ENCODE measurements at places on chromosomes 6 and 20.

- DNase-seq, result no peak
- H3K27ac ChIP-seq, result peak overlapping the region; percentile 35
- H3K4me1 ChIP-seq, result peaks cover 30% of the 10 kb centered on the region
- no peaks in the 10 kb centered on the region for H3K27me3 ChIP-seq
These were observed 49.9 kb downstream of the GJA1 start for GRCh38 chr6:121485359-121485811.

DNA sequence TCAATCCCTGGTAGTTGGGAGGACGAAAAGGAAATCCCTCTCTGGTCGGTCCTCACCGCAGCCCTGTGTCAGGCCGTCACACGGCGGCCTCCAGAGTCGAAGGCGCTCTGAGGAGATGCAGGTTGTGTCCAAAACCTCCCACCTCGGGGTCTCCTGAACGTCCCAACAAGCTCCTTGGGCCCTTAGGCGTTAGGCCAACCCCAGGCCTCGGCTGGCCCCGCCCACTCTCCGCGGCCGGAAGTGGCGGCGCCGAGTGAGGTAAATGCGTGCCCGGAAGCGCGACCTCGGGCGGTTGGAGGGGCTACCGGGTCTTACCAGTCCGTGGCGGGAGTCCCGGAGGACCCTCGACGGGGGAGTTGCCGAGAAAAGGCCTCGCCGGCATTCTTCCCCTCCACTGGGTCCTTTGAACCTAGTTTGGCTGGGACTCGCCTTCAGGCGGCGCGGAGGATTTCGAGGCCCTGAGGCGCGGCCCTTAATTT is at the start of gene TDRD6:
Gene TDRD6 (plus strand): TSS at position 267 of the 479 bp plus-strand sequence. CDS start 244 bp downstream, outside the sequence.
- H3K4me1 ChIP-seq, result no peaks in the 10 kb centered on the region
- no peak within 1 kb of the TSS for H3K27ac ChIP-seq
- peak; percentile 35 for DNase-seq

GRCh38 chr6:21586740-21587178 is 6.8 kb upstream of the SOX4 start:
- no peak for DNase-seq
- no peaks in the 10 kb centered on the region for H3K36me3 ChIP-seq
- no peaks in the 10 kb centered on the region for H3K27me3 ChIP-seq
- H3K4me1 ChIP-seq, result no peaks in the 10 kb centered on the region
- H3K4me3 ChIP-seq, result peak overlapping the region; percentile 48

GRCh38 chr6:86707545-86708120 is 229.7 kb upstream of the HTR1E start:
- no peak overlapping the region for H3K4me3 ChIP-seq
- H3K4me1 ChIP-seq, result no peaks in the 10 kb centered on the region
- no peak for DNase-seq
- no peak overlapping the region for H3K27ac ChIP-seq

DNA sequence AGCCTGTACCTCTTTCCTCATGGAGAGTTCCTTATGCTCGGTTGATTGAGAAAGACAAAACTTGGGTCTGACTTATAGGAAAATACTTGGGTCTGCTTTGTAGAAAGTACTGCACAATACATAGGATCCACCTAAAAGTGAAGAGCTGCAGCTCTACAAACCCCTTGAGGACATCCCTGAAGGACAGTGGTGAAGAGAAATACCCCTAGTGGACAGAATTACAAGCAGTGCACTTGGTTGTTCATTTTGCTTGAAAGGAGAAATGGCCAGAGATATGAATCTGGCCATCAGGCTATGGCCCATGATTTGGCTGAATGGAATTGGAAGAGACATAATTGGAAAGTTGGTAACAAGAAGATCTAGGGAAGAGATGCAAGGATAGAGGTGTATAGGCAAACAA is 8.3 kb downstream of the CD24 start:
- no peak overlapping the region for H3K4me3 ChIP-seq
- no peaks in the 10 kb centered on the region for H3K4me1 ChIP-seq
- H3K27ac ChIP-seq, result no peak overlapping the region
- DNase-seq, result no peak
- H3K36me3 ChIP-seq, result peaks cover 14% of the 10 kb centered on the region
- H3K27me3 ChIP-seq, result no peaks in the 10 kb centered on the region

GRCh38 chr6:41922154-41922553 is 855 bp downstream of the BYSL start:
- H3K36me3 ChIP-seq, result peaks cover 43% of the 10 kb centered on the region
- H3K27me3 ChIP-seq, result no peaks in the 10 kb centered on the region
- DNase-seq, result no peak
- peaks cover 19% of the 10 kb centered on the region for H3K4me1 ChIP-seq
- peak overlapping the region; percentile 84 for H3K27ac ChIP-seq

- H3K36me3 ChIP-seq, result no peaks in the 10 kb centered on the region
- DNase-seq, result peak; percentile 97
- H3K27ac ChIP-seq, result no peak overlapping the region
- H3K4me3 ChIP-seq, result no peak overlapping the region
- no peaks in the 10 kb centered on the region for H3K4me1 ChIP-seq
These were observed 5.1 kb upstream of the TCEA2 start for GRCh38 chr20:64057628-64058498.

DNA sequence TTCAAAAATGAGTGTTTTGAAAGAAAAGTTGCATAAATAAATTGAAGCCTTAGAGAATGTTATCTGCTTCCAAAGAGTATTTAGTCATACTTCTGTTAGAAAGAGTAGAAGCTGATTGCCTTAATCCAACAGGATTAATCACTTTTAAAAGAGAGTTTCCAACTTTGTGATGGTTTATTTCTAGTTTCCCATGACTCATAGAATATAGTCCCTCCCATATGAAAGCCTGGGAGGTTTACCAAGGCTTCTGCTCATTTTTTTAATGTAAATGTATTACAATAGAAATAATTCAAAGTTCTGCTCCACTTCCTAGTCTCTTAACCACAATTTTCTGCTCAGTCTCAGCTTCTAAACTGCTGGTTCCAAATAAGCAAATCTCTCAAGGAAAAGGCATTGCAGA is 118.0 kb upstream of the IRAK1BP1 start:
- no peaks in the 10 kb centered on the region for H3K36me3 ChIP-seq
- H3K4me3 ChIP-seq, result no peak overlapping the region
- H3K4me1 ChIP-seq, result no peaks in the 10 kb centered on the region
- DNase-seq, result no peak
- H3K27ac ChIP-seq, result no peak overlapping the region
- no peaks in the 10 kb centered on the region for H3K27me3 ChIP-seq

- H3K36me3 ChIP-seq, result peaks cover 76% of the 10 kb centered on the region
- H3K4me3 ChIP-seq, result peak overlapping the region; percentile 1
- no peak for DNase-seq
- H3K27me3 ChIP-seq, result no peaks in the 10 kb centered on the region
- peak overlapping the region; percentile 88 for H3K27ac ChIP-seq
These were observed 8.1 kb downstream of the PTPN1 start for GRCh38 chr20:50518270-50518721.

- no peak for DNase-seq
- no peaks in the 10 kb centered on the region for H3K27me3 ChIP-seq
- no peak overlapping the region for H3K27ac ChIP-seq
- H3K36me3 ChIP-seq, result no peaks in the 10 kb centered on the region
These were observed 200.0 kb downstream of the ZMYND8 start for GRCh38 chr20:47156301-47157137.

DNA sequence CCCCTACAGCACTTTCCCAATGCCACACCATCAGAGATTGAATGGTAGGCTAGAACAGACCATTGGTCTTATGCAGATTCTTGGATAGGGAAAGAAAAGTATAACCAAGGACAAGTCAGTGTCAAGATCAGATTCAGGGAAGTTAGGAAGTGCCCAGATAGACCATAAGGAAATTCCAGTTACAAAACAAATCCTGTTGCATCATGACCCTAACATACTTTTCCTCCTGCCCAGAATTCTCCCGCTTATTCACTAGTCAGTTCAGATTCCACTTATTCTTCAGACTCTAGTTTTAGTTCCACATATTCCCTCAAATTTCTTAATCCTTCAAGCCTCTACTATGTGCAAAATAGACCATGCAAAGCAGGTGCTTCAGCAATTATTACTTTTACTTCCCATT is 20.7 kb downstream of the METTL24 start:
- no peak overlapping the region for H3K27ac ChIP-seq
- no peaks in the 10 kb centered on the region for H3K36me3 ChIP-seq
- DNase-seq, result no peak
- no peak overlapping the region for H3K4me3 ChIP-seq
